ENCODE measurements at places on chromosomes 5 and 9. TPM values are rescaled to one million over a fixed set of nuclear protein-coding genes. Genes with fewer than 3 reads are reported as not detected.

- no peak overlapping the region for H3K4me3 ChIP-seq
- H3K36me3 ChIP-seq: no peaks in the 10 kb centered on the region
- no peaks in the 10 kb centered on the region for H3K4me1 ChIP-seq
- no peaks in the 10 kb centered on the region for H3K27me3 ChIP-seq
- no peak for DNase-seq
- H3K27ac ChIP-seq: no peak overlapping the region
Measured at GRCh38 chr5:76652809-76653414, 29.7 kb upstream of the F2RL2 start.

GRCh38 chr9:72363908-72364678, 915 bp downstream of the ZFAND5 start:
- peaks cover 36% of the 10 kb centered on the region for H3K4me1 ChIP-seq
- H3K36me3 ChIP-seq: no peaks in the 10 kb centered on the region
- DNase-seq: peak; percentile 85

DNA sequence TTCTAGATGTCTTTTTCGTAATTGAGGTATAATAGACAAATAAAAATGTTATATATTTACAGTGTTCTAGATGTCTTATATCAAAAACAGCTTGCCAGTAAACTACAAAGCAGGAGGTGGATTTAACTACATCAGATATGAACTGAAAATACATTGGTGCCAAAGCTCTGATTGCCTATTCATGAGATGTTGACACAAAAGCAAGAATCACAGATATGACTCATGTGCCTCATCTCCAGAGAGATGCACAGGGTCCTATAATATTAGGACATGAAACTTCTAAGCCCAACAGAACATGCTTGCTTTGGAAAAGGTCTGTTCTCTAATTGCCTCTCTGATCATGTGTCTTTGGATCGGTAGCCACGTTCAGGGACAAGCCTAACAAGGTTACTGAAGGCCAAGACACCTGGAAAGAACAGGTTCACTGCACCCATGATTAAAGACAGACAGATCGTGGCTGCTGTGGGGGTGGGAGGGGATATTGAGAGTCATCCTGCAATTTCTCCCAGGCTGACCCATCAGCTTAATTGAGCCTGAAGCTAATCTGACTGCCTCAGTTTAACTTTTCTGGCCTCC, 16.8 kb downstream of the ABCA1 start:
- H3K27ac ChIP-seq: peak overlapping the region; percentile 86
- no peaks in the 10 kb centered on the region for H3K4me1 ChIP-seq
- H3K27me3 ChIP-seq: no peaks in the 10 kb centered on the region
- no peak for DNase-seq
- no peak overlapping the region for H3K4me3 ChIP-seq
- no peaks in the 10 kb centered on the region for H3K36me3 ChIP-seq

DNA sequence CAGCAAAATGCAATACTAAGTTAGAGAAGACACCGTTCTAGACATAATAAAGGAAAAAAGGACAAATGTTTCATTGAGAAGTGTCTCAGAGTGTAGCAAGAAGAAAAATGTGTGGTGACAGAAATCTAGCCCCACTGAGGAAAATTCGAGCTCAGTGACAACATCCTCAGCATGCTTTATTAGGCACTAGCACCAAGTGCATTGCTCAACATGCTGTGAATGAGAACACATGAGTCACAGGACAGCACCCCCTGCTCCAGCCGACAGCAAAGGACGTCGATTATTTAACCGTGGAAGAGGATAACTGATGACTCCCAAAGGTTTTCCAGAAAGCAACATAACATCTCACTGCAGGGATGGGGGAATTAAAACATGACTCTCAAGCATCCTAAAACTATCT, 182.7 kb downstream of the GNAQ start:
- H3K27ac ChIP-seq: peak overlapping the region; percentile 70
- H3K36me3 ChIP-seq: no peaks in the 10 kb centered on the region
- no peak overlapping the region for H3K4me3 ChIP-seq
- DNase-seq: peak; percentile 92

GRCh38 chr9:21965401-21965951, 28.7 kb downstream of the CDKN2A start:
- no peaks in the 10 kb centered on the region for H3K36me3 ChIP-seq
- peaks cover 84% of the 10 kb centered on the region for H3K27me3 ChIP-seq
- DNase-seq: peak; percentile 70

GRCh38 chr9:97740848-97741821, 44.0 kb upstream of the XPA start:
- no peak overlapping the region for H3K27ac ChIP-seq
- no peaks in the 10 kb centered on the region for H3K36me3 ChIP-seq
- no peaks in the 10 kb centered on the region for H3K27me3 ChIP-seq
- peak overlapping the region; percentile 35 for H3K4me3 ChIP-seq

The NTRK2 gene
- total RNA-seq: 2.1 TPM

The ASPN gene
- total RNA-seq: 96.9 TPM

The ROPN1L gene
- 0.68 TPM for total RNA-seq

DNA sequence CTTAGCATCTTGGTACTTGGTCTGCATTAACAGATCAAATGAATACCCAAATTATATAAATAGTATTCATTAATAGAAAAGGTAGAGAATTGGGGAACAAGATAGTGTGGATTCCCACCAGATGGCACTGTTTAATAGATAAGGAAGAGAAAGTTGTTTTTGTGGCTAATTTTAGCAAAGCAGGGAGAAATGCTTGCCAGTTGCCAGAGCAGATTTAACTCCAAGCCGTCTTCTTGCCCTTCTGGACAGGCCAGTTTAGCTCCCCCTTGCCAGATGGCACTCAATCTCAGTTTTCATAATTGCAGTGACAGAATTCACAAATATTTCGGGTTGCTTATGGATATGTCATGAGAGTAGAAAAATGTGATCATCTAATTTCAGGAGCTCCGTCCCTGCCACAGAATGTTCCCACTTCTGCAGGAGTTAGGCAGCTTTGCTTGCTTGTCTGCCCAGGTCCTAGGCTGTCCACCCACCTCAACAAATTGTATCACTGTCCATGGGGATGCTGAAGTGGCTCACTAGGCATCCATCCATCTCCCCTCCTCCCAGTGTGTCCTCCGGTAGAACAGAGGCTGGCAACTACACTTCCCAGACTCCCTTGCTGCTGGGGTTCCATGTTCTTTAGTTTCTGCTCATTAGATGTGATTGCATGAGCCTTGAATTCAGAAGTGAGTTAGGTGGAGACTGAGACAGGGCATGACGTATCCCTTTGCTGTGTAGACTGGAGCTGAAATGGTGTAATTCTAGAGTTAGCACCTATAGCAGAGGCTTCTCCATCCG, 11.8 kb upstream of the HEXB start:
- no peaks in the 10 kb centered on the region for H3K36me3 ChIP-seq
- H3K27me3 ChIP-seq: no peaks in the 10 kb centered on the region
- peak overlapping the region; percentile 45 for H3K4me3 ChIP-seq
- H3K27ac ChIP-seq: no peak overlapping the region
- no peak for DNase-seq

DNA sequence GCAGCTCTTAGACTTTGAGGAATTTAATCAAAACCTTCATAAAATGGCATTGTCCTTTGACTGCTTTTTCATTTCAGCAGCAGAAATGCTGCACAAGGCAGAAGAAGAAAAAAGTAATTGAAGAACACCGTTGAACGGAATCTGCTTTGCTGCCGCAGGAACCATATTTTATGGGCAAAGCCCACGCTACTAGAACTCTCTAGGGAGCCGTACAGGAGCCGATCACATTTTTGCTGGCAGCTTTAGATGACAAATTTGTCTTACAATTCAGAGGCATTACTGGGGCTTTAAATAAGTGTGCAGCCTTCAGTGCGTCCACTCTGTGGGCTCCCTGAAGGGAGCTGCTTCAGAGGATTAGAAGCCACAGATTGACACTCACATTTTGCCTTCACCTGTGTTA, 5.4 kb downstream of the CFAP90 start:
- no peak overlapping the region for H3K27ac ChIP-seq
- H3K27me3 ChIP-seq: peaks cover 7% of the 10 kb centered on the region
- no peaks in the 10 kb centered on the region for H3K36me3 ChIP-seq
- peaks cover 13% of the 10 kb centered on the region for H3K4me1 ChIP-seq
- H3K4me3 ChIP-seq: no peak overlapping the region

- no peaks in the 10 kb centered on the region for H3K4me1 ChIP-seq
- DNase-seq: no peak
- no peaks in the 10 kb centered on the region for H3K27me3 ChIP-seq
- no peak overlapping the region for H3K4me3 ChIP-seq
Measured at GRCh38 chr5:54454602-54455001, 897 bp upstream of the HSPB3 start.

The PCDHB3 gene
- total RNA-seq: 1.7 TPM

DNA sequence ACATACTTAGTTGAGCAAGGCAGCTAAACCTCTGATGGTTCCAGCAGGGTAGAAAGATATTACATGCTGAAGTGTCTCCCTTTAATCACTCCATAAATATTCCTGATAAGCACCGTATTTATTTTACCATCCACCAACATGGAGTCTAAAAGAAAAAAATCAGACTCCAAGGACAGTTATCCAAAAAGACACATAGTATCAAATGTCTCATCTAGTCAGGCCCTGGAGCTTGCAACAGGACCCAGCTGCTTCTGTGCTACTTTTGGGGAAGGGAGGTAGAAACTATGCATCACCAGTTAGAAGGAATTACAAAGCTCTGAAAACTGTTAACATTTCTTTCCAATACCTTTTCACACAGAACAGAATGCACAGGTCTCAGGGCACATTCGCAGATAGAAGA, 88.1 kb downstream of the S1PR3 start:
- no peaks in the 10 kb centered on the region for H3K4me1 ChIP-seq
- H3K36me3 ChIP-seq: no peaks in the 10 kb centered on the region
- DNase-seq: peak; percentile 45
- H3K27me3 ChIP-seq: no peaks in the 10 kb centered on the region
- H3K4me3 ChIP-seq: no peak overlapping the region

The SPIN1 gene
- 81.6 TPM for total RNA-seq

- H3K4me3 ChIP-seq: no peak overlapping the region
- no peaks in the 10 kb centered on the region for H3K36me3 ChIP-seq
- no peaks in the 10 kb centered on the region for H3K27me3 ChIP-seq
- H3K27ac ChIP-seq: no peak overlapping the region
Measured at GRCh38 chr5:155046591-155046990, 33.0 kb downstream of the KIF4B start.

GRCh38 chr5:180133060-180133459, 61.5 kb upstream of the RNF130 start:
- DNase-seq: no peak
- no peak overlapping the region for H3K27ac ChIP-seq
- no peaks in the 10 kb centered on the region for H3K4me1 ChIP-seq
- H3K4me3 ChIP-seq: no peak overlapping the region
- peaks cover 7% of the 10 kb centered on the region for H3K27me3 ChIP-seq

The TAL2 gene
- total RNA-seq: not detected

DNA sequence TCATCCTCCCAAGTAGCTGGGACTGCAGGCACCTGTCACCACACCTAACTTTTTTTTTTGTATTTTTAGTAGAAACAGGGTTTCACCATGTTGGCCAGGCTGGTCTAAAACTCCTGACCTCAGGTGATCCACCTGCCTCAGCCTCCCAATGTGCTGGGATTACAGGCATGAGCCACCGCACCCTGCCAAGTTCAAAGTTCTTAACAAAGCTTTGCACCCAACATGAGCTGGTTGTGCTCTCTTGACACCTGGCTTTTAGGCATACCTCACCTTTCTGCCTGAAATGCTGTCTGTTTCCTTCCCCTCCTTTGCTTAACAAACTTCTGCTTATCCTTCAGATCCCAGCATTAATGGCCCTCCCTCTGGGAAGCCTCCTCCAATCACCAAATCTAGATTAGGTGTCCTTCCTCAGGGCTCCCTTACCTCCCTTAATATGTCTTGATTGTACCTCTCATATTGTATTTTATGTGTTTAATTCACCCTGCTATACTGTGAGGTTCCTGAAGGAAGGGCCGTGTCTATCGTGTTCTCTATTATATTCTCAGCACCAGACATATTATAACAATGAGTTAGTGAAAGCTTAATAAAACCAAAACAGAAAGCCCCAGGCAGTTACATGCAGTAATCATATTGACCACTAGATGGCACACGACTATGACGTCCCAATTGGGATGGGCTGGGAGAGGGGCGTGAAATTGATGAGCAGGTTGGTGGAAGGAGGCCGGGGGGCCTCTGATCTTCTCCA, 62.9 kb upstream of the PPARGC1B start:
- H3K27me3 ChIP-seq: no peaks in the 10 kb centered on the region
- DNase-seq: no peak
- H3K27ac ChIP-seq: no peak overlapping the region
- peaks cover 4% of the 10 kb centered on the region for H3K4me1 ChIP-seq

GRCh38 chr5:160462167-160462566, 40.5 kb downstream of the PTTG1 start:
- DNase-seq: no peak
- no peaks in the 10 kb centered on the region for H3K36me3 ChIP-seq
- H3K4me1 ChIP-seq: peaks cover 4% of the 10 kb centered on the region
- no peak overlapping the region for H3K27ac ChIP-seq

DNA sequence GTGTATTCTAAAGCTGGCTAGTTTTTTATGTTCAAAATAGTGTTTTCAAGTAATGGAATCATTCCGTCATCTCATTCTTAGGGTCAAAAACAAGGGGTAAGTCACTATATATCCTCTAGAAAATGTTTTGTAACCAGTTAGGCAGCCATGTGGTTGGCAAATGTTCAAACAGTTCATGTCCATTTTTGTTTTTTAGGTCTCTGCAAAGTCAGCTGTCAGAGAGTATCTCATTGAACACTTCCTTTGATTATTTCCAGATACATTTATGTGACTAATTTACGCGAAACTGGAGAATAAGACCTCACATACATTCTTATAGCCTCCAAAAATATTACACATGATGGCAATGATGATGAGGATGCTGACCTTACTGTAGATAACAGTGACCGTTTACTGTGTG, 50.4 kb downstream of the TRIO start:
- H3K27ac ChIP-seq: peak overlapping the region; percentile 86
- H3K27me3 ChIP-seq: no peaks in the 10 kb centered on the region
- H3K36me3 ChIP-seq: no peaks in the 10 kb centered on the region
- peaks cover 89% of the 10 kb centered on the region for H3K4me1 ChIP-seq
- no peak overlapping the region for H3K4me3 ChIP-seq

DNA sequence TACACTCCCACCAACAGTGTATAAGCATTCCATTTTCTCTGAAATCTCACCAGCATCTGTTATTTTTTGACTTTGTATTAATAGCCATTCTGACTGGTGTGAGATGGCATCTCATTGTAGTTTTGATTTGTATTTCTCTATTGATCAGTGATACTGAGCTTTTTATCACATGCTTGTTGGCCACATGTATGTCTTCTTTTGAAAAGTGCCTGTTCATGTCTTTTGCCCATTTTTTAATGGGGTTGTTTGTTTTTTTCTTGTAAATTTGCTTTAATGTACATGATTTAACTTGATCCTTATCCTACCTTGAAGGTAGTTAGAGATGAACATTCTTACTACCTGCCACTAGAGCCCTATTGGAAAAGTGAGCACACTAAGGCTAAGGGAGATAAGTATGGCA, 151.2 kb upstream of the KIF2A start:
- no peaks in the 10 kb centered on the region for H3K27me3 ChIP-seq
- no peak overlapping the region for H3K4me3 ChIP-seq
- DNase-seq: no peak
- H3K36me3 ChIP-seq: no peaks in the 10 kb centered on the region
- no peak overlapping the region for H3K27ac ChIP-seq
- H3K4me1 ChIP-seq: no peaks in the 10 kb centered on the region

The FOXD4 gene
- 1.1 TPM for total RNA-seq

- no peaks in the 10 kb centered on the region for H3K4me1 ChIP-seq
- no peak for DNase-seq
- H3K27me3 ChIP-seq: no peaks in the 10 kb centered on the region
- peaks cover 11% of the 10 kb centered on the region for H3K36me3 ChIP-seq
- H3K4me3 ChIP-seq: no peak overlapping the region
- no peak overlapping the region for H3K27ac ChIP-seq
Measured at GRCh38 chr9:37511016-37512010, 25.6 kb downstream of the POLR1E start.

- no peaks in the 10 kb centered on the region for H3K27me3 ChIP-seq
- H3K4me1 ChIP-seq: no peaks in the 10 kb centered on the region
- no peak for DNase-seq
- H3K27ac ChIP-seq: no peak overlapping the region
Measured at GRCh38 chr9:97666907-97667686, 30.0 kb downstream of the XPA start.
